ENCODE measurements at places on chromosomes 6 and 20.

DNA sequence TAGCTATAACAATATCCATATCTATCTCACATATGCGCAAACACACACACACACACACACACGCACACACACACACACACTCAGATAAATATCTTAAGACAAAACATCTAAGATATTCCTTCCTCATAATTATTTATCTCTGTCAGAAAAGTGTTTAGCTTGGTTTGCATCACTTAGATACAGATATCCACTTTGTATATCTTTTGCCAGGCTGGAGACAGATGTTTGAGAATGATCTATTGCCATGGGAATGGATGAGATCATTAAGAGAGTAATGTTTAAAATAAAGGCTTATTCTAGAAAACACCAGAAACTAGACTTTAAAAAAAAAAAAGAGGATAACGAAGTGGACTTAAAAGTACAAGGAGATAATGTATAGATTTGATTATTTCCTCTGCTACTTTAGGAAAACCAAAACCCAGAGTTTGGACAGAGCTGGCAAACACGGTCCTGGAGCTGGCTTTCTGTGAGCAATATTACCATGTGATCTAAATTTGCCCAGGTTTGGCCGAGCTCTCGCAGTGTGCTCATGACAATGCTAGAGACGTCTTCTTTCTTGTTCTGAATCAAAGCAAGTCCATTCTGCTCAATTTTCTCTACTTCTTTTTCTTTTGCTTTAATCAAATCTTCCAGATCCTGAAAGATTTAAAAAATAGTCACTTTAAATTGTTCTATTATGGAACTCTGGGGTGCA lies 411.8 kb downstream of the SYNE1 start:
- DNase-seq, result no peak

DNA sequence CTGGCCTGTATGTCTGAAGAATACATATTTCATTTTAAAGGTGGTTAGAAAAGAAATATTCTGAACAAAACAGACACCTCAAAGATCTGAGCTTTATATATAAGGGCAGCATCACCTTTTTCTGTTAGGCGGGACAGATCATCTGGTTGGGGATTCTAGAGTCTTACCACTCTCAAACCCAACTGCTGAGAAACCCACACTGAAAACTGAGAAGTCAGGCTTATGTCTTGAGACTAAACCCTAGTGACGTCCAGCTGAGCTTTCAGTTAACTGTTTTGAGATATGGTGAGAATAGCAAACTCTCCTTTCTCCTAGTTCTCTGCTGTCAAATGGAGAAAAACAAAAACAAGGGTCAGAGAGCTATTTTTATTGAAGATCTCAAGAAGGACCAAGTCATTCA lies 63.7 kb upstream of the CCN6 start:
- no peak for DNase-seq

- DNase-seq, result peak; percentile 28
Observed at GRCh38 chr20:20759132-20759531, 46.7 kb upstream of the RALGAPA2 start.

GRCh38 chr6:140379919-140380318 lies 1005.5 kb upstream of the CITED2 start:
- DNase-seq, result no peak

- no peak for DNase-seq
Observed at GRCh38 chr20:37378785-37379598, 33.1 kb downstream of the SRC start.

DNA sequence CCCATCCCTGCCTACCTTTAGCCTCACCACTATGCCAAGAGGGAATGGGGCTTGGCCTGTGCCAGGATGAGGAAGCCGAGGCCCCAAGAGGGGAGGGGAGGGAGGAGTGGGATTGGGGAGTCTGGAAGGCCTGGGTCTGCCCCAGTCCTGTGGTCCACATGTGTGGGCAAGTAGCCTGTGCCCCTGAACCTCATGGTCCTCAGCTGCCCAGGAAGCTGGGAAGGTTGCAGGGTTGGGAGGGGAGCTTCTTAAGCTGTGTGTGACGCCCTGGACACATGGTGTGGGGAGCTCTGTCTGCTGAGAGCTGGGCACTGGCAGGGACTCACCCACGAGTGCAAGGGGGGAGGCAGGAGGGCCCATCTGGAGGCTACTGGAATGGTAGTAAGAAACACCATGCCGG lies 31.7 kb downstream of the DLGAP4 start:
- no peak for DNase-seq

GRCh38 chr6:113115196-113115595 lies 741.9 kb upstream of the MARCKS start:
- DNase-seq, result no peak

GRCh38 chr6:56860475-56860874 lies 94.4 kb upstream of the BEND6 start:
- no peak for DNase-seq

GRCh38 chr6:5314191-5314865 lies 53.0 kb downstream of the FARS2 start:
- no peak for DNase-seq

- no peak for DNase-seq
Observed at GRCh38 chr6:6738922-6739716, 150.6 kb downstream of the LY86 start.

GRCh38 chr6:75460681-75461080 lies 32.9 kb downstream of the FILIP1 start:
- DNase-seq, result no peak

DNA sequence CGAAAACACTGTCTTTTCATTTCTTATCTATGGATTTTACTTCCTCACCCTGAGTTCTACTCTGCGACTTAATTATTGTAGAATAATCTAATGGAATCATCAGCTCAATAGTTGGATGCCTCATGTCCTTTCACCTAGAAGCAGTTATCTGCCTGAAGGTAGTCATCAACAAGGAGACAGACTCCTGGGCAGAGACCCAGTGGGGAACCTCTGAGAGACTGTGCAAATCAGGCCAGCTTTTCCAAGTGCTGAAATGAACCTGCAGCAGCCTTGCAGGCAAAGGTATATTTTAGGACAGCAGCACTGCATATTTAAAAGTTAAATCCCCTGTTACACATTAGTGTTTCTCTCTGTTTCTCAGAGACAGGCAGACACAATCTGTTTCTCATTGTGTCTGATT lies 99.7 kb upstream of the STMND1 start:
- DNase-seq, result no peak

DNA sequence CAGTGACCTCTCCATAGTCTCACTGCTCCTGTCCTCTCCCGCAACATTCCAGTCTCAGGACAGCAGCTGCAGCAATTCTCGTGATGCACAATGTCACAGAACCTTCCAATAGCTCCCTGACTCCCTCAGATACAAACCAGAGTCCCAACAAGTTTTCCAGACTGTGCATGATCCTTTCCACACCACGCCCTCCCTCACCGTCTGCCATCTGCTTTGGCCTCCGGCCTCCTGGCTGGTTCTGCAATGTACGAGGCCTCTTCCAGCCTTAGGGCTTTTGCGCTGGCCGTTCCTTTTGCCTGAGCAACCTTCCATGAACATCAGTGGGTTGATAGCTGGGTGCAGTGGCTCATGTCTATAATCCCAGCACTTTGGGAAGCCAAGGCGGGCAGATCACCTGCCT lies 9.6 kb downstream of the FNDC1 start:
- no peak for DNase-seq

- DNase-seq, result no peak
Observed at GRCh38 chr6:157967020-157967419, 14.6 kb upstream of the SYNJ2 start.

DNA sequence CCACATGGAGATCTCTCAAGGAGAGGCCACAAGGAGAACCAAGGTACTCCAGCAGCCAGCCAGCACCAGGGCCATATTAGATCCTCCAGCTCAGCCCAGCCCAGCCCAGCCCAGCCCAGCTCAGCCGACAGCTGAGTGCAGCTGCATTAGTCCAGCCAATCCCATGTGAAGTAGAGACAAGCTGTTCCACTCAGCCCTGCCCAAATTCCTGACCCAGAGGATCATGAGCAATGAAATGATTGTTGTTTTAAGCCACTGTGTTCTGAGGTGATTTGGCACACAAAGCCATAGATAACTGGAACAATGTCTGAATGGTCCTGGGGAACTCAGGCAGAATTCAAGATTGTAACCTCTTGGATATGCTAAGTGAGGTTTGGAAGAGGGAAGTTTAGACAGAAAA lies 59.5 kb upstream of the BMP2 start:
- DNase-seq, result no peak

GRCh38 chr6:87102151-87102621 lies 7.3 kb upstream of the CGA start:
- DNase-seq, result no peak

DNA sequence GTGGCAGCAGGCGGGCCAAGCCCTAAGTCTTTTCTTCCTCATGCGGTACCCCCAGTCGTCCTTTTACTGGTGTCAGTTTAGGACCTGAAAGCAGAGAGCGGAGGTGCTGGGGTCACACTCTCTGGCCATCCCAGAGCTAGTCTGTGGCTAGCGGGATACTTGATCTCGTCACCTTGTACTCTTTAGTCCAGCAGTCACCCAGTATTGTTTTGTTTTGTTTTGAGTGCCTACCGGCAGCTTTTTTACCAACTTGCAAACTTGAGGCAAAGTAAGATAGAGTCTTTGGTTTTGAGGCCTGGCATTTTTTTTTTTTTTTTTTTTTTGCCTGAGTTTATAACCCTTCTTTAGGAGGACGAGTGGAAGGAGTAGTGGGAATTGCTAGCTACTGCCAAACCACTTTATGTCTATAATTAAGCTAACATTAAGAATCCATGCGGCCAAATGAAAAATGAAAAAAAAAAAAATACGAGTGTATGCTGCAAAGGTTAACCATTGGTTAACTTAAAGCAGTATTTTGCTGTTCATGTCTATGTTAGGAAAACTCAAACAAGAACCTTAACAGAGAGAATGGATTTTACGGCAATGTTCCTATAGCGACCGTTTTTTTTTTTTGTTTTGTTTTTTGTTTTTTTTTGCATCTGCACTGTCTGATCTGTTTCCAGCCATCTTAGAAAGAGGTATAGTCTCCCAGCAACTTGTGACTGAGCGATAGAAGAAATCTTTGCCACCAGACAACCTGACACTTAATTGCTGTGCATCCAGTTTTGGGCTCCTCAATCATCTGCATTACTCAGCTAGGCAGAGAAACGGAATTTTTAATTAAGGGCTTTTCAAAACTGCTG lies 56.9 kb downstream of the FAM217A start:
- DNase-seq, result no peak

DNA sequence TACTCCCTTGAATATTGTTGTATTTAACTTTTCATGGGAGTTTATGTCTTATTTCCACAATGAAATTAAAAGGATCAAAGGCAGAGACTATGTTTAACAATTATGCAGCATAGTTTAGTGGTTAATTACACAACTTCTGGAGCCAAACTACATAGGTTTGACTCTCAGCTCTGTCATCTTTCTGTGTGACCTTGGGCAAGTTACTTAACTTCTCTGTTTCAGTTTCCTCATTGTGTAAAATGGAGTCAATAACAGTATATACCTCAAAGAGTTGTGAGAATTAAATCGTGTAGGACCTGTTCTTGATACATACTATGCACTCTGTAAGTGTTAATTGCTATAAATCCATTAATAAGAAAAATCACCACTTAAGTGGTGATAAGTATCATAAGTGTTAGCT lies 48.3 kb downstream of the BTBD9 start:
- DNase-seq, result no peak

- no peak for DNase-seq
Observed at GRCh38 chr6:151010071-151010470, 144.6 kb downstream of the MTHFD1L start.

DNA sequence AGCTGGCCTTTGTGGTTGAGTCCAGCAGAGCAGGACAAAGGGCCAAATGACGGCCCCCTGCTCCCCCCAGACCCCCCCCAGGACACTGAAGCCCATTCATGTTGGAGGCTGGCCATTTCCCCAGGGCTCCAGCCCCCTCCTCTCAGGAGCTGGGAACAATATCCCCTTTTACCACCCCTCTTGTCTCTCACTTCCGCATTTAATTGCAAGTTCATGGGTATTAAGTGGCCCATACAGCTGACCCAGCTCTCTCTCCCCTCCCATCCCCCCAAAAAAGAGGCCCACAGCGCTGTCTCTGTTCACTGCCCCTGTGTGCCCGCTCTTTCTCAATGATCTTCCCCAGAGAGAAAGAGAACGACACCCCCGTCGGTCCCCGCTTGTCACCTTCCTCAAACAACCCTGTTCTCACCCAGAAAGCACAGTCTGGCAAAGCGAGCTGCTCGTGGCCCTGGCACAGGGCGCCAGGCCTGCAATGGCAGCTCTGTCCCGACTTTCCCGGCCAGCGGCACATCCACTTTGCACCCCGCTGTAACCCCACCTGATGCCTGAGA lies 30.4 kb downstream of the PREX1 start:
- peak; percentile 64 for DNase-seq

DNA sequence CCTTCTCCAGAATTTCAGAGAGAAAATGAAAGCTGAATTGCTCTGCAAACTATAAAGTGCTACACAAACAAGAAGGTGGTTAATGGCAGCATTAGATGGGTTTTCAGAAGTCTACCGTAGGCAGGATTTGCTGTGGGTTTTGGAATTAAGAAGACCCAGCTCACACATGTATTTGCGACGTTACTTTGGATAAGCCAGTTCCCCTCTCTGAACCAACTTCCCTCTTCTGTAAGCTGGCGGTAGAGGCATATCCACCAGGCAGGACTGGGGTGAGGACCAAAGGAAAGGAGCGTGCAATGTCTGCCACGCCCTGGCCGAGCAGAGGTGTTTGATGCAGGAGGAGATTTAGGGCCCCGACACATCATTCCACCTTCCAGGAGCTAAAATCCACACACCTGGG lies 6.9 kb downstream of the RSPO4 start:
- no peak for DNase-seq

GRCh38 chr20:39095870-39096269 lies 133.7 kb downstream of the DHX35 start:
- DNase-seq, result no peak

- no peak for DNase-seq
Observed at GRCh38 chr6:72856801-72857200, 234.9 kb downstream of the KCNQ5 start.

- DNase-seq, result peak; percentile 70
Observed at GRCh38 chr6:169831450-169832246, 80.2 kb downstream of the ERMARD start.

GRCh38 chr6:25303254-25303653 lies 24.1 kb downstream of the CARMIL1 start:
- no peak for DNase-seq

- no peak for DNase-seq
Observed at GRCh38 chr6:119444642-119445557, 95.3 kb upstream of the MAN1A1 start.

GRCh38 chr6:113634352-113635163 lies 222.6 kb upstream of the MARCKS start:
- no peak for DNase-seq

GRCh38 chr20:20331156-20331555 lies 36.7 kb upstream of the INSM1 start:
- no peak for DNase-seq

GRCh38 chr20:59183751-59184150 lies 20.1 kb downstream of the ZNF831 start:
- DNase-seq, result no peak

- DNase-seq, result no peak
Observed at GRCh38 chr20:444117-444516, 18.2 kb downstream of the TBC1D20 start.

- DNase-seq, result no peak
Observed at GRCh38 chr6:157148391-157149323, 174.7 kb downstream of the TMEM242 start.
